Neural crest cell (in vitro differentiated cells): ENCODE measurements at places on chromosomes 11 and 22. TPM values are rescaled to one million over a fixed set of nuclear protein-coding genes. Genes with fewer than 3 reads are reported as not detected.
A peak's percentile ranks its signal among the peaks of the same experiment; 100 is the strongest.

Gene GSTT2
- not detected in 2 replicates for total RNA-seq

DNA sequence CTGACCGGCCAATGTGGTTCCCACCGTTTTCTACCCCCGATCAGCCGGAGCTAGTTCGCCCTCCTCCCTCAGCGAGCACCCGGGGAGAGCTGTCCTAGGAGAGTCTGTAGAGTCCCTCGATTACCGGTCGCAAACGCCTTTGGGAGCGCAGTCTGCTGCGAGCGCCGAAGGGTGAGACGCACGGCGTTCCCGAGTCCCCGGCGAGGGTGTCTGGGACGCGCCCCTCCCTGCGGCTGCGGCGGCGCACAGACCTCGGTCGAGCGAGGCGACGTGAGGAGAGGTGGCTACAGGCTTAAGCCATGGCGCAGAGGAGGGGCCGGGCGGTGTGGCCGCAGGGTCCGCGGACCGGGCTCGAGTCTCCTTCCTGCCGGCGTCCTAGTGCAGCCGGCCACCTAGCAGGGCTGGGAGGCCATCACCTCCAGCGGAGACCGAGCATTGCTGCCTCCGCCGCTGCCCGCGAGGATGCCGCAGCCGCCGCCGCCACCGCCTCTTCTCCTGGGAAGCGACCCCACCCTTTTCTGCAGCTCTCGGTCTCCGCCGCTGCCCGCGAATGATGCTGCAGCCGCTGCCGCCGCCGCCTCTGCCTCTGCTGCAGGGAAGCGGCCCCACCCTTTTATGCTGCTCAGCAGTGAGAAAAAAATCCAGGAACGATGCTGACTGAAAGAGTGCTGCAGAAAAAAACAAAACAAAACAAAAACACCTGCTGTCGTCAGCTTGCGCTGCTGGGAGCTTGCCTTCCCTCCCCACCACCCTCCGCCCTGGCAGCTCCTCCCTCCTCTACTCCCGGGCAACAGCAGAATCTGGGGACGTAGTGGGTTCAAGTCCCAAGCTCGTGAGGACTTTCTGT is at the start of gene MAP6:
Gene MAP6 (minus strand): TSS at position 588 of the 847 bp plus-strand sequence. CDS start 669 bp downstream, outside the sequence.
- peak; percentile 45 for DNase-seq

Gene DGCR6
- 4.8 and 4.9 TPM in 2 replicates for total RNA-seq

GRCh38 chr11:115349335-115350017 is 154.7 kb downstream of the CADM1 start:
- no peak for DNase-seq

GRCh38 chr22:22843848-22844247 is 43.8 kb upstream of the IGLL5 start:
- DNase-seq, result no peak

Gene APOL4
- total RNA-seq, result not detected in 2 replicates

- no peak for DNase-seq
Observed at GRCh38 chr11:9302448-9302847, 11.9 kb downstream of the TMEM41B start.

Gene SUSD2
- total RNA-seq, result 0.37 and 0.66 TPM in 2 replicates

Gene TTC12
- total RNA-seq, result 20.5 and 21.6 TPM in 2 replicates

- no peak for DNase-seq
Observed at GRCh38 chr11:34209809-34210208, 104.4 kb downstream of the NAT10 start.

DNA sequence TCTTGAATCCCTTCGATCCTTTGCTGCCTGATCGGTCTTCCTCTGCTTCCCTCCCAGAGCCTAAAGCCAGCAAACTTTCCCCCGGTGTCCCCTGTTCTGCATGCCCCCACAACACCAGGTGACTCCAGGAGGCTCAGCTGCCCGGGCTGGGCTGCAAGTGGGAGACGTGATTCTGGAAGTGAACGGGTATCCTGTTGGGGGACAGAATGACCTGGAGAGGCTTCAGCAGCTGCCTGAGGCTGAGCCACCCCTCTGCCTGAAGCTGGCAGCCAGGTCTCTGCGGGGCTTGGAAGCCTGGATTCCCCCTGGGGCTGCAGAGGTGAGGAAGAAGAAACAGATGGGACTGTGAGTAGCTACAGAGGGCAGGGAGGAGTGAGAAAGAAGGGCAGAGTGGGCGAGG is 3.6 kb downstream of the NHERF4 start:
- DNase-seq, result no peak

Gene MPEG1
- total RNA-seq, result not detected in 2 replicates

- no peak for DNase-seq
Observed at GRCh38 chr11:99513368-99513767, 492.6 kb downstream of the CNTN5 start.

- no peak for DNase-seq
Observed at GRCh38 chr22:50726643-50727340, 11.2 kb upstream of the ACR start.

GRCh38 chr11:111937844-111938243 is 701 bp downstream of the DIXDC1 start:
- DNase-seq, result no peak

Gene TSSK2
- not detected in 2 replicates for total RNA-seq

Gene ADM
- total RNA-seq, result 12.3 and 13.9 TPM in 2 replicates

Gene POU2AF3
- 0.32 and 0.61 TPM in 2 replicates for total RNA-seq
